ENCODE measurements at places on chromosomes 11 and 22.

- no peak for DNase-seq
These were observed 1486.7 kb downstream of the FAM181B start for GRCh38 chr11:81246941-81247340.

DNA sequence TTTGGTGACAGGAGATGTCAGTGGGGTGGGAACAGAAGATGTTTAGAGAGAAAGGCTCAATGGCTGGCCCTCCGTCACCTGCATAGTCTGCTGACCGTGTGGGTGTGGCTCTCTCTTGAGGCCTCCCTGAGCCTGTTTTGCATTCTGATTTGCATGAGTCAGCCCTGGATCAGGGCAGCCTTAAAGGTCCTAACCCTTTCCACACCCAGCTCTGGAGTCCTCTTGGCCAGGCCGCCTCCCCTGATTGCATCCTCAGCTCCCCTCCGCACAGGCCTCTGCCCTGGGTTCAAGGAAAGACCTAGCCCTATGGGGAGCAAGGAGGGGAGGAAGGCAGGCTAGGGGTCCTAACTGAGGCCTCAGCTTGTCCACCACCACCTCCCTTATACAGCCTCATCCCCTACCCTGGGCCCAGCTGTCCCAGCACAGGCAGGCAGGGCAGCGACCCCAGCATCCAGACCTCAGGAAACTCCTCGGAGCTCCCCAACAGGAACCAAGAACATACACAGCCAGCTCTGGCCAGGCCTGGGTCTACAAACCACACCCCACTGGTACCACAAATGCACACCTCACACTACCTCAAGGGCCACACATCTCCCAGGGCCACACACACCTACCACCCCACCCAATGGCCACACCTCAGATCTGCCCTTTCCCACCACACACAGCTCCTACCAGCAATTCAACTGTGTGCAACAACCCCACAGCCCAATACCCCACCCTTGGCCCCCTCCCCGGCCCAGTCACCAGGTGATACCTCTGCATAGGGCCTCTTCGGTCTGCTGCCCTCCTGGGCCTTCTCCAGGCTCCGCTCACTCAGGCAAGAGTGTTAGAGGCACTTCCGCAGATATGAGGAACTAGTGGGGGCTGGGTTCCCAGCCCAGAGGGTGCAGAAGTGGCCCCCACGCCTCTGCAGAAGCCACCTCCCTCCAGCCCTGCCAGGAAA is 13.7 kb downstream of the ARAP1 start:
- DNase-seq: no peak

DNA sequence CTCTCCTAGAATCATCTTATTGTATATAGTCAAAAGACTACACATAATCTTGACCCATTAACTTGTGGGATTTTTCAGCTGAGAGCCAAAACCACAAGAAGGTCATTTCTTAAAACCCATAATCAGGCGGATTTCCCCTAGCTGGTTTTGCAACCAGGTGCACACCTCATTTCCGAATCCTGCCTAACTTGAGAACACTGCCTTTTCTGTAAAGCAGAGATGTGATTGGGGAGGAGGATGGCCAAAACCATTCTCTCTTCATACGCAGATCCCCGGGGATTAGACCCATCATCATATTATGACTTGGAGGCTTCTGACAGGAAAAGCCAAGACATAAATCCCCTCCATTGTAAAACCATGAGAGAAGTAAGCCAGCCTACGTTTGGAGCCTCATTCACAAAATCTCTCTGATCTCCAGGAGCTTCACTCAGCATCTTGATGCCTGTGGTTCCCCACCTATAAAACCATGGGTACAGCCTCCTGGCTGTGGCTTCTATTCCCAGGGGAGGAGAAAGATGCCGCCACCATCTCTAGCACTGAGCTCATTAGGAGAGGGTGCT is 191.3 kb downstream of the KIF18A start:
- DNase-seq: no peak

DNA sequence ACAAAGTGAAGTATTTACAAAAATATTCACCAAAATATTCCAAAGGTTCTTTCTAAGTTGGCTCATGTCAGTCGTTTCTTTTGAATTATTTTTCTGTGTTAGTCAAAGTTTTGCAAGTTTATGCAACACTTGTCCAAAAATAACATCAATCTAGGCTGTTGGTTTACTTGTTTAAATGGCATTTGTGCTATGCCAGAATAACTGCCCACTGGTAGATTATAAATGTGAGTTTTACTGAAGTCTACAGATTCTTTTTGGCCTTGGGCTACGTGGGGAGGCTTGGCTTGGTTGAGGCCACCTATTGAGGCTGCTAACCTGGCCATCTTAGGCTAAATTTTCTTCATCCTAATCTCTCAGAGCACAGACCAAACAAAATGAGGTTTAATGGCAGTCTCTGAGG is 1091.9 kb upstream of the RAG2 start:
- DNase-seq: no peak

DNA sequence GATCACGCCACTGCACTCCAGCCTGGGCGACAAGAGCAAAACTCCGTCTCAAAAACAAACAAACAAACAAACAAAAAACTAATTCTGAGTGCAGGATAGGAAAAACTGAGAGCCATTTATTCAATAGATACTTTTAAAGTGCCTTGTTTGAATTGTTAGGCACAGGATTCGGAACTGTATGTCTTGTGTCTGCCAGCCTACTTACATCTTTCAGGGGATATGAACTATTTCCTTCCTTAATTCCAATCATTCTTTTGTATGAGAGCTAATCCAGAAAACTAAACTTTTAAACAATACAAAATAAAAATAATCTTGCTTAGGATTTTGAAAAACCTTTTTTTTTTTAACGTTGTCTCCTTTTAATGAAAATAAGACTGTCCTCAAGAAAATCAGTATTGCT is 12.6 kb downstream of the UVRAG start:
- no peak for DNase-seq

Measured in activated CD8-positive, alpha-beta memory T cell treated with anti-CD3 and anti-CD28 coated beads for 24 hours (primary cell).